ENCODE measurements at places on chromosomes 11 and 22.
A peak's percentile ranks its signal among the peaks of the same experiment; 100 is the strongest.

DNA sequence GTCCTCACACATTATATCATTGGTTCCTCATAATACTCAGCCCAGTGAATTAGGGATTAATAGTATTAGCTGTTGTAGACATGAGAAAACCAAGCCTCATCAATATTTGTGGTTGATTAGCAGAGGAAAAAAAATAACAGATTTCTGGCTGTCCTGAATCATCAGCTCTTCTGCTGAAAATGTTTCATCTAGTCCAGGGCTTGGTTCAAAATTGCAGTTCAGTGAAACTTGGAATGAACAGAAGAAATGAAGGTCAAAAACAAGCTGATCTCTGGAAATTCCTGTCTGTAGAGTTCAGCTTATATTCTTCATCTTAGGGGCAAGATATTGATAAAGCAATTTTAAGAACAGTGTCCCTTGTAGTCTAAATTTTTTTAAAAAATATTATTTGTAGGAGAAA, 361.1 kb upstream of the CCDC179 start:
- DNase-seq: no peak

DNA sequence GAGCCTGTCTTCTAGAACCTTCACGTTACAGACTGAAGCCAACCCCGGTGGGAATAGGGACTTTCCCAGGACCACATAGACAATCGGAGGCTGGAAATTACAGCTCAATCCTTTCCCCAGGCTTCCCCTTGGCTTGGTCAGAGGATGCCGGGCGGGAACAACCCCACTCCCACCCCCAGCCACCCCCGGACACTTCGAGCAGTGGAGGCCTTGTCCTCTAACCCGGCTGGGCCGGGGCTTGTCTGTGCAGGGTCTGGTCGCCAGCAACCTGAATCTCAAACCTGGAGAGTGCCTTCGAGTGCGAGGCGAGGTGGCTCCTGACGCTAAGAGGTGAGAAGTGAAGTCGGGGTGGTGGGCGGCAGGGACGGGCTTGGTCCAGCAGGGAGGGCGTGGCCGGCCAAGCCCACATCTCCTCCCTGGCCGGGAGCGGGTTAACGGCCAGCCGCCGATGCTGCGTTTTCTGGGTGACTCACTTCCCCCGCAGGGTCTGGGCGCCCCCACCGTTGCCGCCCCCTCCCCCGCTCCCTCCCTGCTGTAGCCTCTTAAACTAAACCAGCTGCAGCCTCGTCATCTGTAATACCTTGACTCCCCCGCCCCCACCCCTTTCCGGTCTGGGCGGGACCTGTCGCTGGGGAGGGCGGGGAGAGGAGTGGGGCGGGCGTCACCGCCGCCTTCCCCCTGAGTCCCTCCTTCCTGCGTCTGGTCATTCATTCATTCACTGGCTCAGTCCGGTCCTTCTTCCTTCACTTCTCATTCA, 1.5 kb downstream of the LGALS1 start:
- peak; percentile 76 for DNase-seq

GRCh38 chr11:17640493-17641164, 78.7 kb upstream of the MYOD1 start:
- no peak for DNase-seq

DNA sequence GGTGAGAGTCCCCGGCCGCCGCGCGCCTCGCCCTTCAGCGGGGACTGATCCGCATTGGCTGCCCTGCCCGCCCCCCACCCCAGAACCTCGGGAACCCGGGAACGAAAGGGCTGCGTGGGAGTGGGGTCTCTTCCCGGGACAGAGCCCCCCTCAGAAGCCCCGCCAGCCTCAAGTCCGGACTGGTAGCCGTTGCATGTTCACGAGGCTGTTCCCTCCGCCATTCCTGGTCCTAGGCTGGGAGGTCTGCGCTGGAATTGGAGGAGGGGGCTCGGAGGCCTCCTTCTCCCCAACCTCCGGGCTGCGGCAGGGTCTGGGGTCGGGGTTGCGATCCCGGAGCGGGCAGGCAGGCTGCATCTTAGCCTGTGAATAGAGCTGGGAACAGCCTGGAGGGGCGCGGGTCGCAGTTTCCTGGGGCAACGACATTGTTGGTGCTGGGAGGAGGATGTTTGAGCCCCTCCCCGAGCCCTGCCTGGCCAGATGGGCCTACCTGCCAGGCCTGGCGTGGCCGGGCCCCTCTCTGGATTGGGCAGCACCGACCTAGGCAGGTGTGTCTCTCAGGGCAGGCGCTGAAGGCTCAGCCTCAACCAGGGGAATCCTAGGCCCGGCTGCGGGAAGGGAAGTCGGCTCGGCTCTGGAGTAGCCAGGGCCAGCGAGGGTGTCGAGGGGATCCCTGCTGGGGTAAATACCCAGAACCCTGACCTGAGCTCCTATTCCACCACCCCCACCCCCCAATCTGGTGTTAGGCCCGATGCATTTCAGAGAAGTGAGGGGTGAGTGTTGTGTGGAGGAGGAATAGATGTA, 670 bp downstream of the MAPK8IP1 start:
- no peak for DNase-seq

- no peak for DNase-seq
Observed at GRCh38 chr11:11740073-11740702, 101.6 kb upstream of the USP47 start.

GRCh38 chr22:38223289-38223960, 21.6 kb downstream of the MAFF start:
- no peak for DNase-seq

- DNase-seq: no peak
Observed at GRCh38 chr11:94150056-94150455, 21.4 kb downstream of the PANX1 start.
